ENCODE measurements at places on chromosomes 7 and 10. TPM values are rescaled to one million over a fixed set of nuclear protein-coding genes. Genes with fewer than 3 reads are reported as not detected.

DNA sequence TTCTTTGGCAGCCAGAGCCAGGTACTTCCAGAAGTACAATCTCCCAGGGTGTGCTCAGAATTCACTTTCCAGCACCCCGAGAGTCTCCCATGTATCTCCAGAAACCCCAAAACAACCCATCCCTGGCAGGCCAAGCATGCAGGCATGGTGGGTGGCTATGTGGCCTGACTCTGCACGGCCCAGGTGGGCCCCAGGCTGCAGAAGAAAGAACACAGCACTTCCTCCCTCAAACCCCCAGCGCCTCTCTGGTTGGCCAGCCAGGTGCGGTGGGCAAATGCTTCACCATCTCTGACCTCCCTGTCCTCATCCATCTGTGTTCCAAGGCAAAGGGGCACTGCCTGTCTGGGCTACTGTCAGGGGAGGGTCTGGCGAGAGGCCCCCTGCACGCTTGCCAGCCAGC, 100.3 kb downstream of the MKI67 start:
- DNase-seq, result no peak

DNA sequence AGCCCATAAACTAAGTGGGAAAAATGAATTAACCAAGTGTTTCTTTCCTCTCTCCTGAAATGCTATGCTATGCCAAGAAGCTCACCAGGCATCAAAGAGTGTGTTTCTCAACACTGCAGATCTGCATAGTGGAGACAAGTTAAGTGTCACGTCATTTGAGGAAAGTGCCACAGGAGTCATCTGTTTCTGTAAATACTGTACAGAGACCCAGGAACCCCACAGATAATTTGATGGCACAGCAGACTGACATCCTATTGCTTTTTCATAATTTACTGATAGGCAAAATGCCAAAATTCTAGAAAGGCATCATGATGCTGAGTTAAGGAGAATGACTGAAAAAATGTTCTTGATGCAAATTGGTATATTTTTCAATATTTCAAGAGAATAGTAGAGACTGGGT, 124.3 kb downstream of the NRCAM start:
- DNase-seq, result no peak

- no peak for DNase-seq
These were observed 55.8 kb downstream of the NEURL1 start for GRCh38 chr10:103549349-103549685.

DNA sequence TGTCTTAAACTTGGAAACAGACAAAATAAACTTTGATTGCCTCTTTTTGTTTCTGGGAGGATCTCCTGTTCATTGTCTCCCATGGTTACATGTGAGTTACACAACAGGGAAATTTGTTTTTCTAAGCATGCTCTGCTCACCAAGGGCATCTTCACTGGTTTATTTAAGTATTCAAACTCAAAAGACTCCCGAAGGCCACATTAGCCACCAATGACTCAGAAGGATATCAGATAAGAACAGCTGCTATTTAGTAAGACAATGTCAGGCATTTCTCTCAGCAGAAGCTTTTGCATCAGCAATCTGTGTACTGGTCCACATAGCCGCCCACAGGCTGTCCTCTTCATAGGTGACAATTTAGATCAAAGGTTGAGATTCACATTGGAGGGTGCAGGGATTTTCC, 19.3 kb downstream of the OR6B1 start:
- DNase-seq, result no peak

DNA sequence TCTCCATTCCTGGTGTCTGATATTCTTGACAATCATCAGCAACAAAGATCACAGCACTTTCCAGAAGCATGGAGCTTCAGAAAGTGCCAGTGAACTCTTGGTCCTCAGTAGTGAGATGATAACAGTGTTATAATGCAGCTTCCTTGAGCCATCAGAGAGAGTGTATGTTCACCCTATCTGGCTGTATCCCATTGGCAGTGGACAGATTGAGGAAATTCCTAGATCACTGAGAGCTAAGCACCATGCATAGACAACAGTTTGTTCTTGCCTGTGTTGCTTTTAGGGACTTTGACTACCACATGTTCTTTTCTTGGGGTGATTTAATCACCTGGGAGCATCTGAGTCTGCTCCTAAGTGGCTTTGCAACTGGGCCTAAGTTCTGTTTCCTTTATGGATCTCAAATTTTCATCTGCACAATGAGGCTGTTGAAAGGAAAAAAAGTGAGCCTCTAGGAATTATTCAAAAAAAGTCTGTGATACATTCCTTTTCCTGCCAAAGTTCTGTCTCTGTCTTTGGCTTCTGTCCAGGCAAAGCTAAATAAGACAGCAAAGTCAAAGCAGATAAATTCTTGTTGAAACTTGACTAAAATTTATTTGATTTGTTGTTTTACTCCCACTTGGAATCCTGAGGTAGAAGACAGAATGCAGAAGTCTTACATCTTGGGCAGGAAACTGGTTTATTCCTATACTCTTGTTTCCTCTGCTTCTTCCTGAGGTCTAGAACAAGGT, 14.5 kb upstream of the ZNF282 start:
- no peak for DNase-seq

- DNase-seq, result no peak
These were observed 23.5 kb downstream of the OGDH start for GRCh38 chr7:44629829-44630522.

- DNase-seq, result no peak
These were observed 52.2 kb downstream of the ASB13 start for GRCh38 chr10:5614155-5614721.

DNA sequence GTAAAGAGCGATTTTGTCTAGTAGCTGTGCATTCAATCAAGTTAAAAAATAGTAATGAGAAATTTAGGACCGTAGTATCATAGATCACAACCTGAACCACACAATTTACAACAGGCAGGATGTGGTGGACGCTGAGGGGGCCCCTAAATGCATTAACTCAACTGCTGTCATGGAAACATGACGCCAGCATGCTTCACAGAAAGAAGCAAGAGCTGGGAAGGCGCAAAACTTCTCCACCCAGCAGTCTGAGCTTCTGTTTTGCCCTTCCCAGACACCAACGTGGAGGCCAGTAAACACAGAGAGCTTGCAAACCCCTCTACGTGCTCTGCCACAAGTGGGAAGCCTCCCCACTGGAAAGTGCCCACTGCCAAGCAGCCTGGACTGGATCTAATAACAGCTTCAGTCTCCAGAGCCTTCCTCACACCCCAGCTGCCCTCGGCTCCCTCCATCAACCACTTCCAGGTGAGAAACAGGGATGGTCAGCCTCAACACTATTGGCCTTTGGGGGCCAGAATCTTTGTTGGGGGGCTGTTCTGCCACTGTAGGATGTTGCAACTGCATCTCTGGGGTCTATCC, 151.8 kb downstream of the SFMBT2 start:
- no peak for DNase-seq

GRCh38 chr7:135180122-135180521, 9.6 kb upstream of the CYREN start:
- DNase-seq, result no peak

- no peak for DNase-seq
These were observed 3.5 kb downstream of the ARID5B start for GRCh38 chr10:61904733-61905725.

- no peak for DNase-seq
These were observed 8.2 kb downstream of the MYOF start for GRCh38 chr10:93473804-93474472.

DNA sequence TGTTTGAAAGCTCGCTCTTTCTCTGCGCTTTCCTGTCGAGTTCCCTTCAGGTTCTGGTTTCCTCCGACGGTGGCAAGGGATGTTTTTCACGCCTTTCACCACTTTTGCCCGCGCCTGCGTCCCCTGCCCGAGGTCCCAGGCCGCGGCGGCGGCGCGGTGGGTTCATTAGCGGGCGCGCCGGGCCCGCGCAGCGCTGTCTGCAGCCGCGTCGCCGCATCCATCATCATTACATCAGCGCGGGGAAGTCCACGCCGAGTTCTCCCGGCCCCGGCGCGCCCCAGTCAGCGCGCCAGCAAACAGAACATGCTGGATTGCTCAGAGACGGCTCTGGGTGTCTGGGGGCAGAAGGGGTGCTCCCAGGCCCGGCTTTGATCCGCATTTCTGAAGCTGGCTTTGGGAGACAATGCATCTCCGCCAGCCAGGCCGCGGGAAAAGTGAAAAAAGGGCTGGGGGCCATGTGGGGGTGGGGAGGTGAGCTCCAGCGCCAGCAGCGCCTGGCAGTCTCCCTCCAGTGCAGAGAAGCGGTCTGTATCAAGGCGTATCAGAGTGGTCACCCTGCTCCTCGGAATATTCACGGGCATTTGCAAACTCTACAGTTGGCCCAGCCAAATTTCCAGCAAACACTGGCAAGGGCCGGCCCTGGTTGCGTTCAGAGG, 8.9 kb downstream of the GLI3 start:
- DNase-seq, result no peak

GRCh38 chr7:17523813-17524739, 225.6 kb downstream of the AHR start:
- peak; percentile 74 for DNase-seq

DNA sequence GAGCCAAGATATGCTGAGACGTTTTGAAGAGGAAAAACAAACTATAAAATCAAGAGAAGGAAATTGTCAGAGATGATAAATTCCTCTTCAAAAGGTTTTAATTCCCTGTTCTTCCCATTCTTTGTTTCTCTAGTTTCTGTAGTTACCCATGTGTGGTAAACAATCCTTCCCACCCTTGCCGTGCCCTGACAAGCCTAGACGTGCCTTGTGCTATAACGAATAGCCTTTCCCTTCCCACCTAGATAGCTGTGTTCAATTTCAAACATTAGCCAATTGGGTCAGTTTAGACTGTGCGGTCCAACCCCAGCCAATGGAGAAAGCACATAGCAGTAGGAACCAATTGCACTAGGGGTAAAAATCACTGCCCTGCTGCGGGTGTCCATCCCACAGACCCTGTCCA, 138.1 kb downstream of the RALA start:
- no peak for DNase-seq

- DNase-seq, result no peak
These were observed 48.0 kb downstream of the MALRD1 start for GRCh38 chr10:19096501-19097073.

DNA sequence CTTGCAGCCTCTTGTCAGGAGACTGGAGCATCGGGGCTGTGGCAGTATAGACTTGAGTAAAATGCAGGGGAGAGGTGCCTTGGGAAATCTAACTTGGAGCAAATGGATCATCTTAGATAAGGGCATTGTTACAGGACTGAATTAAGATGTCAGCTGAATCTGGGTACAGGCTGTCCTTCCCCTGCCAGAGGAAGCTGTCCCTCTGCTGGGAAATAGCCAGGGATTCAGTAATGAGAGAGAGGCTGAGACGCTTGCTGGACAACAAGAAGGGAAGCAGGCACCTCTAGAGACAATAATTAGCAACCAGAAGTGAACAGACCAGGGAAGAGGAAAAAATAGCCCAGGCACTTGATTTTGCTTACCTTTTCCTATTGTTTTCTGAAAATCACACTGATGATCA, 20.7 kb upstream of the RAPGEF5 start:
- DNase-seq, result no peak

DNA sequence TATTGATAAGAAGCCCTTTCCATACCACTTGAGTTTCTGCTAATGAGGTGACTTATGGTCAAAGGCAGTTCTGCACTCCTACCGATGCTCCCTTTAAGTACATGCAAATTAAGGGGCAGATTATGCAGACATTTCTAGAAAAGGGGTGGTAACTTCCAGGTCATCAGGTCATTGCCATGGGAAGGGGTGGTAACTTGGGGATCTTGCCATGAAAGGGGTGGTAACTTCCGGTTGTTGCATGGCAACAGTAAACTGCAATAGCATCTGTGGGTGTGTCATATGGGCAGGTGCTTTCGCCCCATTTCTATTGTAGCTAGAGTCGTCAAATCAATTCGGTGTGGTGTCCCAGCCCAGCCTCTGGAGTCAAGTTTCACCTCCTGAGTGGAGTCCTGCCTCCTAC, 150.9 kb downstream of the UBE2H start:
- no peak for DNase-seq

- no peak for DNase-seq
These were observed 223.6 kb upstream of the KMT2E start for GRCh38 chr7:104790440-104790839.

GRCh38 chr10:119687192-119688032, 36.2 kb downstream of the BAG3 start:
- DNase-seq, result no peak

GRCh38 chr10:61410353-61411070, 42.7 kb downstream of the TMEM26 start:
- DNase-seq, result no peak

DNA sequence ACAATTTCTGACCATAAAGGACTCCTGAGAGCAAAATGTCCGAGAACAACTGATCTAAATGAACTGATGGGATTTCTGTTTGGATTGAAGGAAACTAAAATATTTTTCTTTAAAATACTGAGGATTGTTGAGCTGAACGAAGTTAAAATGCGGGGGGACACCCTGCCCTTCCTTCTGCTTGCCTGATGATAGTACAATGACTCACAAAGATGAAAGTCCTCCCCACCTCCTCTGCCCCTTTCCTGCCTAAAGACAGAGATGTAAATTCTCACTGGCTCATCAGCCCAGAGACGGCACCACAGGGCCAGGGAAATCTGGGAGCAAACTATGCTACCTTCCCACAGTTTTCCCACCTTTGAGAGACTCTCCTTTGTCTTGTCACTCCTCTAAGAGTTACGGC, 180.6 kb downstream of the PHTF2 start:
- no peak for DNase-seq

DNA sequence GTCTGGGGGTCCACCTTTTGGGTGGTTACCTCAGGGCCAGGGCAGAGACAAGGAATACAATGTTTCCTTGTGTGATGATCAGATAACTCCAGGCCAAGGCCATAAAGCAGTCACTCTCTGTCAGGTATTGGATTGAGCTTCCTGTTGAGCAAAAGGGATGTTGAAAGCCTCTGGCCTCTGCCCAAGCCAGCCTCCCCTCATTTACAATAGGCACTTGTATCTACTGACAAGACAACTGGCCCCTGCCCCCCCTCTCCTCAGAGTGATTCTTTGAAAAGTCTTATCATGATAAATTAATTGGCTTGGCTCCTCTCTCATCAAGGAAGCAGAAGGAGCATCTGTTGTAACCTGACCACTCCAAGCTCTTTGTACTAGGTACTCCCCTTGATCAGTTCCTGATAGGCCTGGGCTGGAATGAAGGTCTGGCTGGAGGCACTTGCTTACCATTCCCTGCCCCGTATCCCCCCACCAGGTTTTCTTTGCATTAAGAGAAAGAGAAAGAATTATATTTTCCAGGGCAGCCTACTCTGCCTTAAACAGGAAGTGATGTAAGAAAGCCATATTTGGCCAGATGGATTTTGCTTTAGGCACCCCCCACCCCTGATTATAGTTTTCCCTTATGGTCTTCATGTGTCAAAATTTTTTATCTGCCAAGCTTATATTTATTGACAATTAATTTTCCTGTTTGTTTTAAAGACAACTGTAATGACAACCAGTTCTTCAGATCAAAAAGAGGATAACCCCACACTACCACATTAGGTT, 42.1 kb upstream of the HPS1 start:
- DNase-seq, result peak; percentile 93

GRCh38 chr10:112307358-112308124, 24.3 kb downstream of the TECTB start:
- DNase-seq, result no peak

ZNF485 gene
- total RNA-seq, result 16.1 TPM

FXYD4 gene
- not detected for total RNA-seq

TRPV6 gene
- 82.0 TPM for total RNA-seq

SPDYE3 gene
- total RNA-seq, result not detected

KCNH2 gene
- 10.1 TPM for total RNA-seq

ANKIB1 gene
- 20.1 TPM for total RNA-seq

COL26A1 gene
- total RNA-seq, result 10.3 TPM

CFAP70 gene
- 7.2 TPM for total RNA-seq

DYNC1I1 gene
- 5.1 TPM for total RNA-seq

SLC39A12 gene
- not detected for total RNA-seq

CALHM3 gene
- 0.51 TPM for total RNA-seq

POU6F2 gene
- total RNA-seq, result 2.4 TPM

MMP21 gene
- not detected for total RNA-seq

SUMF2 gene
- 210 TPM for total RNA-seq

LANCL2 gene
- 26.9 TPM for total RNA-seq

FAM221A gene
- total RNA-seq, result 7.0 TPM

STAMBPL1 gene
- total RNA-seq, result 5.8 TPM

GTF2IRD1 gene
- 24.0 TPM for total RNA-seq

Measured in prostate gland (tissue), 2 donors.